ENCODE measurements at places on chromosomes 3 and 15.

GRCh38 chr15:65626856-65627255, 5.1 kb downstream of the SLC24A1 start:
- no peak for DNase-seq

- no peak for DNase-seq
Measured at GRCh38 chr3:6791161-6791560, 69.8 kb upstream of the GRM7 start.

DNA sequence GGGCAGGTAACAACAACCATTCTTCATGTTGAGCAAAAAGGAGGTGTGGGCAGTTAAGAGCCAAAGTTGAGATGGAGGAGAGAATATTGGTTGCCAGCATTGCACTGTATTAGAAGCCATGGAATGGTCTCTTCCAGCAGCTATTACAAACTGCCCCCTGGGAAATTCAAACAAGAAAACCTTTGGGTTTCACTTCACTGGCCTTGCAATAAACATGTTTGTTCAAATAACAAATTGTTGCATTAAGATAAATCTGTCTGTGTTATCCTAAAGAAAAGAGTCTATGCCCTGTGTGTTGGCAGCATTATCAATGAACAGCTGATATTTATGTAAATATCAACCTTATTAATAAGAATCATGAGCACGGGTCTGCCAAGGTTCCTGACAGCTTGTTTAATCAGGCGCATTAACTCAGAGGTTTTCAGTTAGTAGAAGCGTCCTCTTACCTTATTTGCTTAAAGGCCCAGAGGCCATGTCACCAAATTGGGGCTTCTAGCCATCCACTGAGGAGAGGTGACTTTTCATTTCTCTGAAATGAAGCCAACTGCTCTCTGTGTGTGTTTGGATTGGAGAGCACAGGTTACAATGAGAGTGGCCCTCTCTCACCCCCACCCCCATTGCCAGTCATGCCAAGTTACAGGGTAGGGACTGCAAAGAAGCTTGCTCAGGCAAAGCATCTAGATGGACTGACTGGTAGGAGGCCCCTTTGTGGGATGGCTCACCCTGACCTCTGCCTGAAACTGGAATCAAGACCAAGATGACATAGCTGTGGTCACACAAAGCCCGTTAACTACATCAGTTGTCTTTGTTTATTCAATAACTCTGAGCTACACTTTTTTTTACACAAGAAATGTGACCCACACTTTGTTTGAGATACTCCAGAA, 10.5 kb downstream of the FILIP1L start:
- peak; percentile 88 for DNase-seq

DNA sequence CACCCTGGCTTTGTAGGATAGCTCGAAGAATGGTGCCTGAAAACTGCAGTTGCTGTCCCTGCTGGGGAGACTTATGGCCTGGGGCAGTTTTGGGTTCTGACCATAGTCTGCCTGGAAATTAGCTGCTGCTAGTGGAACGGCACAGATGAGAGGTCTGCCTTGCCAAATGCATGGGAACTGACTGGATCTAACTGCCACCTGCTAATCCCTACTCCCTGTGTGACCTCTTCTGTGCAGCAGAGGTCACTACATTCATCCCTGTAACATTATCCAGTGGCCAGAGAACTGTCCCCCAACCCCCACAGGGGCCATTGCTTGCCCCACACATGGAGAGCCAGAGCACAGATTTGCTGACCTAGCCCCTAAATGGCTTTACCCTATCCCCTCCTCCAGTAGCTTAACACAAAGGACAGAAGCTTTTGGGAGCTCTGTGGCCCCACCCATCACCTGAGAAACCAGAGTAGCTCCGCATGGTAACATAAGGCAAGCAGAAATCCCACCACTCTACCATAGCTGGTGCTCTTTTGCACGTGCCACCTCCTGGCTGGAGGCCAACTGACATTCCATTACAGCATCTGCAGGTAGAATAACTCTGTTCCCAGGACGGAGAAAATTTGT, 840.0 kb downstream of the EPHA3 start:
- DNase-seq, result no peak

- DNase-seq, result no peak
Measured at GRCh38 chr3:55584716-55585368, 97.7 kb upstream of the WNT5A start.

DNA sequence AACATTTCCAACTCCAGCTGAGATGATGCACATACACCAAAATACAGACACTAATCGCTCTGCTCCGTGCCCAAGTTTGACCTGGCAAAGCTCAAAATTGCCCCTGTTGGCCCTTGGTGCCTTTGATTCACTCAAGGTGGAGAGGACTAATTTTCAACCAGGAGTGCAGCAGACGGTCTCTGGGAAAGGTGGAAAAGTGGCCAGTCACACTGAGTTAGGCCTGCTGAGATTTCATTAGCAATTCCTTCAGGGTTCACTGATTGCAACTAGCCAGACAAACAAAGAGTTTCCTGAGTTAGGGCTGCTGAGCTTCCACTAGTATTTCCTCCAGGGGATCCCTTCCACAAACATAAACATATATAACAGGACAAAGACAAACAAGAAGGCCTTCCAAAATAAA, 28.7 kb upstream of the LHFPL4 start:
- DNase-seq, result no peak

- no peak for DNase-seq
Measured at GRCh38 chr15:42605796-42606195, 30.4 kb downstream of the STARD9 start.

DNA sequence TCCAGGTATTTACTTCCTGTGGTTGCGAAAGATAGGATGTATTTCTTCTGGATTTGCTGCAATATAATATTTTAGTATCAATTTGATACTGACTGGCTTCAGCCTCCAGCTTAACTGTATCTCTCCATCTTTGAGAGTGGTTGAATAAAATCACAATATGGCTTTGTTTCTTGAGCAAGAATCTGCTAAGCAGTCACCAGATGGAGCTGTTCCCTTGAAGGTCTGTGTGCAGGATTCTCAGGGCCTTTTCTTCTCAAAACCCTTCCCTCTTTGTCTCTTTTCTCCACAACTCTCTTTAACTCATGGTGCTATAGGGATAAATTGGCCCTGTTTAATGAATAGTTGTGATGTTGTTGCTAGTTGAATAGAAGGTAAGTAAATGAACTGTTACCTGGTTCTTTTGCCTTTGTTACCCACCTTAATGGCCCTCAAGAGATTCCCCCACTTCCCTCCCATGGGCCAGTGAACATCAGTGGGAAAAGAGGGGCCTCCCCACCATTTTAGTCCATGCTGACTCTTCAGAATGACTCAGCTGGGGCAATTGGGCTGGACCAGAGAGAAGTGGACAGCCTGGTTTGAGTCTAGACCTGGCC, 34.8 kb upstream of the RAB6B start:
- peak; percentile 35 for DNase-seq

DNA sequence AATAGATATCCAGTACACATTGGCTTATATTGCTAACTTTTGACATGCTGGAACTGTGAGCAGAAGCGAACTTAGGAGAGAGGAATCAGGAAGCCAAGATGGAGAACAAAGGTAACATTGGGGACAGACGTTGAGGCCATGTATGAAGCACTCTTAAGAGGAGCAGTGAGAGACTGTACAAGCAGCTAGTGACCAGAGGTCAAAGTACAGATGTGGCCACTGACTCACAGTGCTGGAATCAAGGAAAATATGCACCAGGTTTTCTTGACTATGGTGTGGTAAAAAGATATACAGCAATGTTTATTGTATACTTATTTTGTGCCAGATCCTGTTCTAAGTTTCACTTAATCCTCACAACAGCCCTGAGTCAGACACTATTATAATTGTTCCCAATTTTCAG, 2.0 kb upstream of the IL20RB start:
- no peak for DNase-seq

DNA sequence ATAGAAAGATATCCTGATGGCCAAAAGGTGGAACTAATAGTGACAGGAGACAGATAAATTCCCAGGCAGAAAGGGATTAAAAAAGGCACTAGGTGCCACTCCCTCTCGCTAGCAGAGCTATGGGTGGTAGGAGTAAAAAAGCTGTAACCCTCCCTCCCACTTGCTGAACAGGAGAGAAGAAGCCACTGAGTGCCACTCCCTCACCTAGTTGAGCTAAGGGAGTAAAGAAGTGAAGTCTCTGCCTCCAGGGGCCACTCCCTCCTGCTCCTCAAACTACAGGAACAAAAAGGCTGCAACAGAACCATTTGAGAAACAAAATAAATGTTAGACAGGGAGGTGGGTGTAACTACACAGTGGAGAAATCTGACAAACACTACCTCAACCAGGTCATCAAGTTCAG, 276.2 kb upstream of the EPHA6 start:
- DNase-seq, result no peak

DNA sequence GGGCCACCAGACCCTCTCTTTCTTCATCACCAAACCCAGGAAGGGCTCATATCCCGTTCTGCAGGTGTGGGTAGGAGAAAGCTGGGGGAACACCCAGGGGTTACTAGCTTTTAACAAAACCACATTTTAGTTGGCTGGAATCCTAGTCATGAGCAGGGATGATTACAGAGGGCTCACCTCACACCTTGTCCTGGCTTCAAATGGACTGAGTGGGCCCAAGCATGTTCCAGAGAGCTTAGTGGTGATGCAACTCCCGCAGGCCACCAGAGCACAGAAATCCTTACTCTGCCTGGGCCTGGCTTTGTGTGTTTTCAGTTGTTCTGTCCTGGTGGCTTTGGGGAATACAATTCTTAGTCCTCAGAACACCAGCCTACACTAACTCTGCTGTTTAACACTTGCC, 56.8 kb upstream of the RYK start:
- no peak for DNase-seq

DNA sequence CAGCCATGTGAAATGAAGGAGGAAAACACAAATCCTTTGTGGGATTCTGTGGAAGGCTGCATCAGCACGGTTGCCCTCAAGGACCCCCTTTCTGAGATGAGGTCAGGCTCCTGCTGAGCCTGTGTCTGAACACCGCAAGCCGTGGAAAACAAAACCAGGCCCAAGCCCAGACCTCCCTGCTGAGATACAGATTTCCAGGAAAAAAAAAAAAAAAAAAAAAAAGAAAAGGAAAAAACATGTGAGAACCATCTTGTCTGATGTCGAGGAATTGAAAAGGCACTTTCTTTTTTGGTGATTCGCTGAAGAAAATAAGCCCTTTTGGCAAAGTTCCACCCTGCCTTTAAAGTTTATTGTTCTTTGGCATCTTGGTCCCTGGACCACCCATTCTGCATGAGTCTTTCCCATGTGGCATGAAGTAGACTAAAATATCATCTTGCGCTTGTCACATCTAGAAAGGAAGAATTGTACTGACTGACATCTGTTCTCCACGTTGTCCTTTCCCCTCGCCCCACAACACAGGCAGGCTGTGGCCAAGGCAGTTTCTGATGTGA, 117.6 kb downstream of the CHST2 start:
- no peak for DNase-seq

- DNase-seq, result no peak
Measured at GRCh38 chr3:186260726-186261125, 101.3 kb downstream of the DGKG start.

GRCh38 chr15:80831606-80832224, 52.5 kb downstream of the CEMIP start:
- no peak for DNase-seq

DNA sequence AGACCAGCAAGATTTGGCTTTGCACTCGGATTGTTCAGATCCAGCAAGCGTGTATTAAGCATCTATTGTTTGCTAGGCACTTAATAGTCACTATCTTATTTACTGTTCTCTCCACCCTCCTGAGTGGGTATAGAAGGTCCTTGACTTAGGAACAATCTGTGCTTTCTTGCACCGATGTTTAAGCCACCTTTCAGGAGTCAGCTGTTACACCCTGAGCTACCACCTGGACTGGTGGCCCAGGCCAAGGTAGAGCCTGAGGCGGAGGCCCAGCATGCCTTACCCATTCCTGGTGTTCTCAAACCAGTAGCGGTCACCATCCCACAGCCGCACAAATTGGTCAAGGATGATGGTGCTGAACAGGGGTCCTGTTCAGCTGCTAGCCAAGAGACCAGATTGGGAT, 10.0 kb downstream of the DUOX1 start:
- no peak for DNase-seq

DNA sequence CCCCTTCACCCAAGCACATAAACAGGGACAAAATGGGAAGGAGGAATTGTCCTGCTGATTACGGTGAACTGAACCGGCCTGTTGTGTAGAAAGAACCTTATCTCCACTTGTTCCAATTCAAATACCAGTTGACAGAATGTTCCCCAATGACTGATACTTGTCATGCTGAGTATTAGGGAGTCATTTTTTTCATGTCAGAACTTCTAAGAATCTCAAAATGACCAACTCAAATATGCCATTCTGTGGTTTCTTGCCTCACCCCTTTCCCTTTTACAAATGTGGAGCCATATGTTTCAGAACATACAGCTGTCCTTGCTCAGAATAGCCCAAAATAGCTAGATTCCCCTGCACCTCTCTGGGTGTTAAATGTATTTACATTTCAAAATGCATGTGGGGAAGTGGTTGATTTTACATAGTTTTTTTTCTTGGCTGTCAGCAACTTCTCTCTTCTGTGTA, 405.9 kb upstream of the TBL1XR1 start:
- DNase-seq, result no peak

DNA sequence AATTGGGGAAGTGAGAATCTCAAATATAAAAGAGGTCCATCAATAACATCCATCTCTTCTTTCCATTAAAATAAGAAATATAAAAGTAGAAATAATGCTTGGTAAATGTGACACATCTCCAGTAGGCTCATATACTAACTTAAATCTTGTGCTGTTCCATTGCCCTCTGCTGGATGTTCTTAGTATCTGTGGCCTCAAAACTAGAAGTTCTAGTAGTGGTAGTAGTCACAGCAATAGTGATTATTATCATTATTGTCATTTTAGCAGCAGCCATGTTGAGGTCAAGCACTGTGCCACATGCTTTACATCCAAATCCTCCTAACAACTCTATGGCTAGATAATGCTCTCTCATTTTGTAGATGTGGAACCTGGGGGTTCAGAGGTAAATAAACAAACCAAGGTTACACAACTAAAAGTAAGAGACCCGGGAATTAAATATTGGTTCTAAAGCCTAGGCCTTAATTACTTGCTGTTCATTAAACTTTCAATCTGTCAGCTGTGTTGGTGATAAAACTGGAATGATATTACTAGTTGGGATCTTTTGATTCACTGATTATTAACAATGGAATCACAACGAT, 20.2 kb upstream of the BTLA start:
- peak; percentile 24 for DNase-seq

DNA sequence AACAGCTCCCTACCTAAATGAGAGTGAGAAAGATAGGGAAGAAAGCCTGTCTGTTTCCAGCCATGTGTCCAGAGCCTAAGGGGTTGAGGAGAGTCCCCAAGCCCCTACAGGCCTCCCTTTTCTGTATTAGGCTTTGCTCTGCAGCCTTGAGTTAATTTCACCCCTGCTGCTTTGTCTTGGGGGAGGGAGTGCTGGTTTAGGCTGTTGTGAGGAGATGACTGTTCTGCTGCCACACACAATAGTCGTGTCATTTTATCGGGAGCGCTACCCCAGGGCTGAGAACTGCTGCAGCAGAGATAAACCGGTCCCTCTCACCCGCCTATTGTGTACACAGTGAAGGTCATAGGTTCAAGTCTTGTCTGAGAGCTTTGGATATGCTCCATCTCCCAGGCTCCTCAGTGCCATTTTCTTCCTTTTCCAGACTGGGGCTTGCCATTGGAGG, 1.4 kb downstream of the ZNF609 start:
- DNase-seq, result peak; percentile 42

Measured in NCI-H2029 (cell line).